ENCODE measurements at places on chromosomes 16 and 17. TPM values are rescaled to one million over a fixed set of nuclear protein-coding genes. Genes with fewer than 3 reads are reported as not detected.

COG8 gene
- 19.6 TPM for polyA plus RNA-seq

DNA sequence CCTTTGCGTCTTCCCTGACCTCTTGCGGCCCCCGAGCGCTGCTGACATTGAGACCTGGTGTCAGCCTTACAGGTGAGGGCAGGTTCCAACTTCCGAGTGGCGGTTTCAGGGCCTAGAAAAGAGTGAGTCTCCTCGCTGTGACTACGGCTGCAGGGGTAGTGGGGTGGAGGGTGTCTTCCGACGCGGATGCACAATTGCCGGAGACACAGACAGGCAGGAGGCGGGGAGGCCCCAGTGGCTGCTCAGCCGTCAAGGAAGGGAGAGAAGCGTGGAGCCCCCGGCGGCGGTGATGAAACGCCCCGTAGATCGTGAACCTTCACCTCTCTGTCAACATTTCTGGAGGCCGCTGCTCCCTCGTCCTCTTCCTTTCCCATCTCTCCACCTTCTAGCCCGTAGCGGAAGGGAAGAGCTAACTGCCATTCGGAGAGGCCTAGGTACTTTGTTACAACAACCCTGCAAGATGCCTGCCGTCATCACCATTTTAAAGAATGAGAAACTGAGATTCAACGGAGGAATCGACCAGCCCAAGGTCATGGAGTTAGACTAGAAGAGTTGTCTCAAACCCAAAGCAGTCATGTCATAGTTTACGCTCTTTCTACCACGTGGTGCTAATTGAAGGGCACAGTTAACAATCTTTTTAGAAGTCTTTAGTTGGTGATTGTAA, 485 bp downstream of the DNAJA3 start:
- no peak for DNase-seq

KRTAP9-8 gene
- polyA plus RNA-seq: not detected

- no peak for DNase-seq
Measured at GRCh38 chr16:7027401-7027800, 305.2 kb upstream of the RBFOX1 start.

ITGB4 gene
- polyA plus RNA-seq: 1.3 TPM

- no peak for DNase-seq
Measured at GRCh38 chr16:70482624-70483023, 28.2 kb downstream of the FCSK start.

SDR42E1 gene
- 1.9 TPM for polyA plus RNA-seq

KAT8 gene
- polyA plus RNA-seq: 15.9 TPM

PLCG2 gene
- 7.1 TPM for polyA plus RNA-seq

DNA sequence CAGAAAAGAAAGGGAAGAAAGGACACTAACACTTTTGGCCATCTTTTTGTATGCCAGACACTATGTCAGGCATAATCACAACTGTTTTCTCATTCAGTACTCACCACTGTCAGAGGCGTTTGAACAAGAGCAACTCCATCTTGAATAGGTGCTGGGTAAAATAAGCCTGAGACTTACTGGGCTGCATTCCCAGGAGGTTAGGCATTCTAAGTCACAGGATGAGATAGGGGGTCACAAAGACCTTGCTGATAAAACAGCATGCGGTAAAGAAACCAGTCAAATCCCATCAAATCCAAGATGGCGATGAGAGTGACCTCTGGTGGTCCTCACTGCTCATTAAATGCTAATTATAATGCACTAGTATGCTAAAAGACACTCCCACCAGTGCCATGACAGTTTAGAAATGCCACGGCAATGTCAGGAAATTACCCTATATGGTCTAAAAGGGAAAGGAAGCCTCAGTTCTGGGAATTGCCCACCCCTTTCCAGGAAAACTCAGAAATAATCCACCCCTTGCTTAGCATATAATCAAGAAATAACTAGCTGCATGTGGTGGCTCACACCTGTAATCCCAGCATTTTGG, 14.9 kb upstream of the LYRM9 start:
- DNase-seq: no peak

GAS2L2 gene
- polyA plus RNA-seq: not detected

GRCh38 chr17:41544491-41544892, 16.4 kb upstream of the KRT19 start:
- no peak for DNase-seq

DNA sequence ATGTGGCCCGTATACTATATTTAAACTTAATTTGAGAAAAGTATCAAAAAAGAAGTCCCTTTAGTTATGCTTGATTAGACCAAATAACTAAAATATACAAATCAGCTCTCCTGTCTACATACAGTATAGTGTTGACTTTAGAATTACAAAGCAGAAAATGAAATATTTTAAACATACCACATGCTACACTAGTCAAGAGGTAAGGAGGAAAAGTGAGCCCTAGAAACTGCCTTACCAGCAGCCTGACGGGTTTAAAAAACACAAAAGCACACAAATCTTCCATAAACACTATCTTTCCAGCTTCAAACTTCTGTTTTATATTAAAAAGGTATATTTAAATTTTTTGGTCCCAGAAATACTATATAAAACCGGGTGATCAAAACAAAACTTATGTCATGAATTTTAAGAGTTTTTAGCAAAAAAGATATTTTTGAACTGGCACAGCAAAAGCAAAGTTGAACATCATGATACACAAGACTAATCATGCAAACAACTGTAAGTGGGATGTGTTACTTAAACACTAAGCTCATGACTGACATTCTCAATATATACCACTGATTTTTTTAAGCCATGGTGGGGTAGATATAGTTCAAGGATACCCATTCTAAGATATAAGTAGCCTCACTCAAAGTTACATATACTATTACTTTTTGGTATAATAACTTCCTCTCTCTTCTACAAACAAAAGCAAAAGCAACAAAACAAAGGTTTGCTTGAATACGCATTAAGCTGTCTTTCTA, 11.8 kb downstream of the KLHL10 start:
- no peak for DNase-seq

DNA sequence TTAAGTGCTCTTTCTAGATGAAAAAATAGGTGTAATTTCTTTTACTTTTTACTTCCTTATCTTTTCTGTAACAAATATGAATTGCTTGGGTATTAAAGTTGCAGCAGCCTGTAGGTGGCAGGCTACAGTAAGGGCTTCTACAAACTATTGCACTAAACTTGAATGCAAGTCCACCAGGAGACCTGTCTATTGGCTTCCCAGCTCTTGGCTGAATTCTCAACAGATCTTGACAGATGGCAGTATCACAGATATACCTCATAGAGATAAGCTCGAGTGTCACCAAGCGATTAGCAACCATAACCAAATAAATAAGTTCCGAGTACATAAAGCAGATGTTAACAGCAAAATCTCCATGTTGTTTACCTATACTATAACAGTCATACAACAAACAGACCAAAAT, 5.9 kb downstream of the BBS2 start:
- DNase-seq: no peak

DNA sequence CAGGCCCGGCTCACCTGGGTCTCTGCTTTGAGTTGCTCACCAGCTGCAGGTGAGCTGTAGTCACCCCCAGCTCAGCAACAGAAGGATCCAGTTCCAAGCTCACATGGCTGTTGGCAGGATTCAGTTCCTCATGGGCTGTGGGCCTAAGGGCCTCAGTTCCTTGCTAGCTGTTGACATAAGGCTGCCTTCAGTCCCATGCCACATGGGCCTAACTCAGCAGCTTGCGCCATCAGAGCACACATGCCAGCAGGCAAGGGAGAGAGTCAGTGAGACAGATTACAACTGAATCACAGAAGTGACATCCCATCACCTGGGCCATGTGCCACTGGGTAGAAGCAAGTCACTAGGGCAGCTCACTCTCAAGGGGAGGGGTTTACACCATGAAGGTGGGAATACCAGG, 24.7 kb downstream of the PSMD7 start:
- DNase-seq: no peak

- peak; percentile 34 for DNase-seq
Measured at GRCh38 chr16:66446737-66447136, 19.6 kb downstream of the BEAN1 start.

TPSG1 gene
- 0.55 TPM for polyA plus RNA-seq

- no peak for DNase-seq
Measured at GRCh38 chr16:31356566-31357323, 1.8 kb downstream of the ITGAX start.

DNA sequence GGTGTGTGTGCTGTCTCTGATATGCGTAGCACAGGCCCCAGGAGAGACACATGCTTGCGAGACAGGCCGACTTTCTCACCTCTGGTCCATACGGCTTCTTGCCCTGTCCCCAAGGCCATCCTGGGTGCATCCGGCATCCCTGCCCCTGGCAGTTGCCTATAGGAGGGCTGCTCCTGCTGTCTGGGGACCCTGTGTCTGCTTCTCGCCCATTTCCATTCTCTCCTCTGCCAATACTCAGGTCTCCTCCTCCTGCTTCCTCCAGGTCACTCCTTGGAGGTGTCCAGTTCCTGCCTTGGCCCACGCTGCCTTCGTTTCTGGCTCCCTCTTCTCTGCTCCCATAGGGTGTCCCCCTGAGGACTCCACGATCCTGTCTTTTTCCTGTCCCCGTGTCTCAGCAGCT, 89.0 kb downstream of the DNAH17 start:
- no peak for DNase-seq

- no peak for DNase-seq
Measured at GRCh38 chr16:84520725-84521496, 16.5 kb upstream of the MEAK7 start.

Data from liver (tissue), 10 donors.